NCI-H226 (cell line): ENCODE measurements at places on chromosomes 3 and 15.

- peak; percentile 67 for DNase-seq
These were observed 8.5 kb downstream of the CDCP1 start for GRCh38 chr3:45137656-45138181.

GRCh38 chr3:70310809-70311208, 1.6 kb downstream of the MDFIC2 start:
- no peak for DNase-seq

GRCh38 chr15:71937650-71938311, 127.4 kb downstream of the NR2E3 start:
- DNase-seq, result no peak

GRCh38 chr3:67044955-67045354, 46.8 kb downstream of the KBTBD8 start:
- DNase-seq, result peak; percentile 9

DNA sequence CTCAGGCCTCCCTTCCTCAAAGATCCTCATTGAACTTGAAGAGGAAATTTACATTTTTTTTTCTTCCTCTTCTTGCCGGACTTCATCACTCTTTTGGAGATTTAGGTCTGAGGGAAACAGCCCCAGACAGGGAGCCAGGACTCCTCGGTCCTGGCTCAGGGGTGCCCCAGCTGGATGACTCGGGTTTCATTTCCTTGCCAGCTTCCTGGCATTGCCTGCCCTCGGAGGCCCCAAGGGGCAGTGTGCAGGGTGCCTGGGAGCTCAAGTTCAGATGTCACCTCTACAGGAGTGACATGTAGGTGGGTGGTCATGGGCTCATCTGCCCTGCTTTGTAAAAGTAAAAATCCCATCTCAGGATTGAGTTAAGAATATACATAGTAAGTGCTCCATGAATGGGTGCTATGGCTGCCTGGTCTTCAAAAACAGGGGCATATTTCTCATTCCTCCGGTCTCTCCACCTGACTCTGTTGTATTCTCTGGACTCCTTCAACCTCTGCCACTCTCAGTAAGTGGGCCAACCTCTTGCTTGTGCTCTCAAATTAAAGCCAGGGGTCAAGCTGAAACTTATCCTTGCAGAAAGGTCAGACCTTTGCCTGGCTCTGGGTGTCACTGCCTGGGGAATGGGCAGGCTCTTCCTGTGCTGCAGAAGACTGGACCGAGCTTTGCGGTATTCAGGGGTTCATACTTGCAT, 51.8 kb downstream of the SMAD6 start:
- DNase-seq, result no peak
